ENCODE measurements at places on chromosomes 7 and 10. TPM values are rescaled to one million over a fixed set of nuclear protein-coding genes. Genes with fewer than 3 reads are reported as not detected.

DNA sequence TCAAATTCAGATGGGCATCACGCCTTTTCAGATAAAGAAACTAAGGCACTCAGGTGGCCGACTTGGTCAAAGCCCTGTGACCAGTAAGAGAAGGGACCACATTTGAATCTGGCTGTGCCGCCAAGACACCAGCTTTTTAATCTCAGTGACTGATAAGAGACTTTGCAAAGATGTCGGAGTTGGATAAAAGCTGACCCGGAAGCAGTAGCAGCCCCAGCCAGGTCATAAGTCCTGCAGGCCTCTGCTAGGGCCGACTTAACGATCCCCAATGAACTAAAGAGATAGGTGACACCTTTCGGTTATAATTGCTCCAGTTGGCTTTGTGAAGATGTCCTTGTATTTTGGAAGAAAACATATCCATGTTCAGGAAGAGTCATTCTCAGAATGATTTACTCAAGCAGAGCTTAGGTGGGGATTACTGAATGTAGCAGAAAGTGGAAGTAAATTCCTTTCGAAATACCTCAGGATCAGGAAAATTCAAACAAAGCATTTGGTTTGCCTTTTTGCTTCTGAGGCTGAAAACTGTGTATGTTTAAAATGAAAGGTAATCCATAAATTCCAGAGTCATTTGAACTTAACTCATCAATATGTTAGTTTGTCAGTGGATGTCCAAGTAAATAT is 164.2 kb upstream of the PITRM1 start:
- no peak for DNase-seq

DNA sequence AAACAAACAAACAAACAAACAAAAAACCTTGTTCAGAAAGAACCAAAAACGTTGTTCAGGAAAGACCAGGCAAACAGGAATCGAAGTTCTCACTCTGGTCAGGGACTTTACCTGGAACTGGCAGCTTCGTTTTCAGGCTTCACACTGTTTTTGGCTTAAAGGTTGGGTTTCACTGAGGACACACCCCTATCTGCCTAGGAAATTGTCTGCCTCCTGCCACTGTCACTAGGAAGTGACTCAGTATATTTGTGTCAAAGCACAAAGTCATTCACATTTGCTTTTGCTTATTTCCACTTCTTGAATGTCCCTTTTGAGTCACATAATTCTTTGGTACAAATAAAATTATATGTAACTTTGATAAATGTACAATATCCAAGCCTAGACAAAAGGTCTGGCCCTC is 37.9 kb downstream of the PNLIPRP3 start:
- no peak for DNase-seq

- no peak for DNase-seq
Observed at GRCh38 chr7:132446260-132446659, 130.0 kb downstream of the PLXNA4 start.

The TRRAP gene
- polyA plus RNA-seq, result 0.42 TPM

The PAPOLB gene
- polyA plus RNA-seq, result not detected
